Stimulated activated CD4-positive, alpha-beta T cell treated with anti-CD3 and anti-CD28 coated beads, TNF-alpha, amount 100 ng/mL, for 4 hours (primary cell): ENCODE measurements at places on chromosomes 11 and 22.

DNA sequence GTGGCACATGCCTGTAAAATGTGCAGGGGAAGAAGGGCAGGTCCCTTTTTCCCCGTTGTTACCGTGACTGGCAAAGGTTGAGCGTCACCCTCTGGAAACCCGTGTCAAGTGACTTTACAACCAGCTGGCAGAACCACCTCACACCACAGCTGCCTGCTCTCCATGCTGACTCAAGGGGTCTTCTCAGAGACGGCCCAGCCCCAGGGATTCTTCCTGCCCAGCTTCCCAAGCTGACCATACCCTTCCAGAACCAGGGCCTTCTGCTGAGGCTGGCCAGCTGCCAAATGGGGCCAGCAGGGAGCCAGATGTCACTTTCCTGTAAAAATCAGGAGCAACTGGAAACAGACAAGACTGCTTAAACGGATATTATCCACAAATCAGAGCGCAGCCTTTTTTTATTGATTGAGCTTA lies 6.3 kb downstream of the PC start:
- DNase-seq: no peak

DNA sequence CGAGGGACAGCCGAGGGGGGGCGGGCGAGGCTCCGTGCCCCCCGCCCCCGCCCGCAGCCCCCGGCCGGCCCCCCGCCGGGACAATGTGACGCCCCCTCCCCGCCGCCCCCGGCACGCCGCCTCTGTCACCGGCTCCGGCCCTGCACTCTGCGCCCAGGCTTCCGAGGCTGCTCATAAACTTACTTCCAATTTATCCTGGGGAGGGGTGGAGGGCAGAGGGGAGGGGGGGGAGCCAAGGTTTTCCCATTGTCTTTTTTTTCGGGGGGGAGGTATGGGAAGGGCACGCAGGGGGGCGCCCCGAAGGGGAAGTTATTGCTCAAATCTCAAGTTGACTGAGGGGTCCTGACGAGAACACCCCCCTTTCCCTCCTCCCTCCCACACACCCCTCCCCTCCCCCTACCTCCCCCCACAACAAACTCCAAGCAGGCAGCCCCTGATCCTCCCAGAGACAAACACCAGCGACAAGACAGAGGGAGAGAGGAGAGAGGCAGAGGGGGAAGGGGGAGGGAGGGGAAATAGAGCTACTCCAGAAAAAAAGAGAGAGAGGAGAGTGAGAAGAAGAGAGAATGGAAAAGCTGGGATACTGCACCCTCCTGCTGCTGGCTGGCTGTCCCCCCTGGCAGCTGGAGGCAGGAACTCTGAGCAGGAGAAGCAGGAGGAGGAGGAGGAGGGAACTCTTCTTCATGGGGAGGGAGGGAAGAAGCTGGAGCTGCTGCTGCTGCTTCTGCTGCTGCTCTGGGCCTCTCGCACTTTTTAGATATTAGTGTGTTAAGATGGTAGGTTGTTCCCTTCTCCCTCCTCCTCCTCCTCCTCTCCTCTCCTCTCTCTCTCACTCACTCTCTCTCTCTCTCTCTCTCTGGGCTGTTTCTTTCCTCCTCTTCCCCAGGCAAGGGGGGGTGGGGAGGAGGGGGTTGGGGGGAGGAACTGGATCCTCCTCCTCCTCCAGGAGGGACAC lies 631 bp downstream of the PHF21A start:
- no peak for DNase-seq

GRCh38 chr11:112605093-112605666 lies 344.5 kb upstream of the PLET1 start:
- DNase-seq: no peak

GRCh38 chr11:4095509-4096230 lies 1.1 kb downstream of the RRM1 start:
- no peak for DNase-seq
